ENCODE measurements at places on chromosomes 7 and 10.

- DNase-seq: no peak
Measured at GRCh38 chr7:134905375-134905774, 80.9 kb upstream of the AGBL3 start.

GRCh38 chr10:7857262-7857661 lies 39.0 kb downstream of the TAF3 start:
- DNase-seq: no peak

DNA sequence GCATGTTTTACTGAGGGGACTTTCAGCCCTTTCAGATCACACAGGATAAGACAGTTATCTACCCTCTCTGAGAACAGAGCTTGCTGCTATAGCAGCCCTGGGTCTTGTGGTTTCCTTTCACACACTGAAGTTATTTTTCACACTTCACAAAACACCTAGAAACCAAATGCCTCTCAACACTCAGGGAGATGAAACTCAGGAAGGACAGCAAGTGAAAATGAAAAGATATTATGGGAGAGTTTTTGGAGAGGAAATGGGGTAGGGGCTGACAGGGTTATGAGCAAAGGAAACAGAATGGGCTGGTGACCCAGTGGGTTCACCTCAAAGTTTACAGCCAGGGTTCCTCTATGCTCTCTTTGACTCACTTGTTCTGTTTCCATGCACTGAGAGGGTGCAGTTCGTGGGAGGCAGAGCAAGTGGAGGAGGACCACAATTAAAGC lies 17.0 kb upstream of the GIMAP2 start:
- no peak for DNase-seq

DNA sequence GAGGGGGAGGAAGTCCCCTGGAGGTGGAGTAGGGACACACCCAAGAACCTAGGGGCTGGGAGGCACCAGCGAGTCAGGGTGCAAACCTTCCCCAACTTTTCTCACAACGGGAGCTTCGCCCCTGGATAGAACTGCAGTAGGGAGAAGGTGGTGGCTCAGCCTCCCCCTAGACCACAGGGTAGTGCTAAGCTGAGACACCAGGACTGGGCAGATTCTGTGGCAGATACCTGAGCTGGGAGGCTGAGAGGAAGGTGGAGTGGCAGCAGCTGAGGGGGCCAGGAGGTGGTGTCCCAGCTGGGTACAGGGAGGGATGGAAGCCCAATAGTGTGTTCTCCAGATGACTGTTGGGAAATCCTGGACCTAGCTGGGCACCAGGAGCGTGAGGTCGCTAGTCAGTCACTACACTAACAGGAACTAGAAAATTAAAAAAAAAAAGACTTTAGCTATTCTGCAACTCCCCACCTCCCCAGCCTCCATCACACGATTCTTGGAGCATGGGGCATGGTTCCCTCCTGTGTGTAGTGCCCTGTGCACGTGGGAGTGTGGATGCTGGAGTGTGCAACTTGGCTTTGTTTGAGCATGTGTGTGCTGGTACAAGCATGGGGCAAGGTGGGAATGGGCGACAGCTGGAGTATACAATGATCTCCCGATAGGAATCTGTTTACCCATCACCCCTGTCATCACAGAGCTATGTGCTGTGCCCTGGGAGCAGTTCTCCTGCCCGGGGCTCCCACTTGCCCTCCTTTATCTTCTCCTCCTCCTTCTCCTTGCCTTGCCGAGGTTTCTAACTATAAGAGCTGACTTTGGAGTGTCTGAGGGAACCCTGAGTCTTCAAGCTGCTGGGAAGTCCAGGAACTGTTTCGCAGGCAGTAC lies 8.8 kb upstream of the TRPV6 start:
- DNase-seq: no peak

- no peak for DNase-seq
Measured at GRCh38 chr7:84337429-84337828, 142.8 kb upstream of the SEMA3A start.

- DNase-seq: no peak
Measured at GRCh38 chr7:55957190-55957589, 5.5 kb downstream of the MRPS17 start.

Data from stimulated activated CD4-positive, alpha-beta T cell treated with anti-CD3 and anti-CD28 coated beads, Interleukin-12 subunit alpha, Interleukin-12 subunit beta, amount 100 ng/mL, for 48 hours (primary cell).